NCI-H1436 treated with DMSO at 0.1 percent for 48 hours (cell line): ENCODE measurements at places on chromosomes 2 and 18.

DNA sequence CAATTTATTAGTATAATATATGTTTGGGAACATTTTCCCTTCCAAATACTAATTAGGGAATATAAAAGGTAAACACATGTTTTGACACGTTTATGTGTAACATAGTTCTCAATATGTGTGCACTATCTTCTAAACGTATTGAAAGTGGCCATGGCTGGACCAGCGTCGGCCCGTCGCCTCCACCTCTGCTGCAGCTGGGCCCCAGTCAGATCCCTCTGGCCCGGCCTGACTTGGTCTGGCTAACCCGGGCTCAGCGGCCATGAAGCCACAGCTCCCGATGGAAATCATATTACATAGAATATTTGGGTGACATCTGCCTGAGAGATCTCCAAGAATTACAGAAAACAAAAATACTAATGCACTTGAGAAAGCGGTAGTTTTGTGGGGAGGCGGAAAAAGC, 474.4 kb upstream of the CDH2 start:
- DNase-seq: no peak

- no peak for DNase-seq
Measured at GRCh38 chr2:144146876-144147275, 373.0 kb downstream of the ZEB2 start.

GRCh38 chr2:137838255-137839092, 125.8 kb upstream of the HNMT start:
- no peak for DNase-seq

DNA sequence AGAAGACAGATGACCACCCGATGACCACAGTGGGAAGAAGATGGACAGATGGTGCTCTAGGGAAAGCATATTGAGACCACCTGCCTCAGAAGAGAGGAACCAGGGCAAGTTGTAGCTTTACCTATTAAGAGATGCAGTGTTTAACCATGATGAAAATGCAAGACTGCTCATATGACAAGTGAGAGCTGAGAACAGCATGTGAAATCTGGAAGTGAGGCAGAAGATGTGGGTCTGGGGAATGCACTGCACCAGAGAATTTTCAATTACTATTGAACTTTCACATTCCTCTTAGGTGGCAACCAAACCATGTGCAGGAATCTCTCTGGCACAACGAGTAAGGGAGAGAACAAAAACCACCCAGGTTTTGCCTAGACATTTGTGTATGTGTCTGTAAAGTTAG, 184.8 kb upstream of the CRIM1 start:
- DNase-seq: no peak

DNA sequence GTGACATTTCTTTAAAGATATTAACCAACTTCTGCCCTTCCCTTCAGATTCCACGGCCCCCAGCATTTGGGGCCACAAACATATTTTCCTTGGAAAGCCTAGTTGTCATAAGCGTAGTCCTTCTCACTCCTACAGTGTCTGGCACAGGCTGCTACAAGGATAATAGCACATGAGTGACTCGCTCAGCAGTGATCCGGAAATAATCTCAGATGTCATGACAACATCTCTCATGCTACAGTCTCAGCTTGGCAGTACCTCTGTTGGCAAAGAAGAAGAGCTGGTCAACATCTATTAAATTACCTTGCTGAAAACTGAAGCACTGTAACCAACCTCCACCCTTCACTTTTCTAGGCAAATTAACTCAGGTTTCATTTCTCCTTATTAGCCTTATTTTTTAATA, 351.7 kb downstream of the RAD51AP2 start:
- DNase-seq: no peak

- DNase-seq: no peak
Measured at GRCh38 chr2:71878626-71879508, 268.8 kb downstream of the CYP26B1 start.

- DNase-seq: no peak
Measured at GRCh38 chr2:196533772-196534397, 105.6 kb upstream of the CCDC150 start.

DNA sequence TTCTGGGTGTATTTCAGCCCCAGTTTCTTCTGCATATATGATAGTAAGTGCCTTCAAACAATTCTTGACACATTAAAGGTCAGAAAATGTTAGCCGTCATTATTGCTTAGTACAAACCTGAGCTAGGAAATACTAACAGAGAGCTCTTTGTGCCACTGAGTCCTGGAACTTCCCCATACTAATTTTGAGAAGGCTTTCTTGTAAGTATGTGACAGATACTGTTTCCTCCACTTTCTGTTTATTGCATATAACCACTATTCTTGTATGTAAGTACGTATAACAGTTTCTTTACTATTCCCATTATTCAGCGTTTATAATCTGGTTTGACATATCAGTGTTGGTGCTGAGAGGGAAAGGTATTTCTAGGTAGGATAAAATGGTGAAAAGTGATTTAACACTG, 9.8 kb downstream of the PPP1CB start:
- no peak for DNase-seq

GRCh38 chr2:222423632-222424275, 589 bp upstream of the SGPP2 start:
- DNase-seq: no peak

GRCh38 chr2:1521878-1522830, 108.9 kb downstream of the TPO start:
- no peak for DNase-seq

- DNase-seq: no peak
Measured at GRCh38 chr18:42341423-42341822, 386.4 kb downstream of the PIK3C3 start.

DNA sequence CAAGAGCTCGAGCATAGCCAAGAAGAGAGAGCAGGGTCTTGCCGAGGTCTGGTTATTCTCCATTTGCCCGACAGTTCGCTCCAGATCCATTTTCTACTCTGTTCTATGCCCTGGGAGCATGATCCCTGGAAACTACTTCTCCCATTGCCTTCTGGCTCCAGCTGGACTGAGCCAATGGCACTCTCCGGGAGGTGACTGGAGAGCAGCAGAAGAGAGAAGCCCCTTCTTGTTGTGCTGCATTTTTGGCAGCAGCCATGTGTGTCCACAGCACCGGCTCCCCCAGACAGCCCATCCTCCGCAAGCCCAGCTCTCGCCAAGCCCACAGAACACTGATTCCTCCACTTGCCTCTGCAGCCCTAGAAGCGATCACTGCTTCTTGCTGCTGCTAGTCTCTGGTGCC, 345.5 kb downstream of the TNS1 start:
- DNase-seq: no peak

- no peak for DNase-seq
Measured at GRCh38 chr18:33838054-33838453, 260.0 kb downstream of the ASXL3 start.
